ENCODE measurements at places on chromosomes 6 and 20.

- DNase-seq = peak; percentile 20
Observed at GRCh38 chr20:1467355-1468116, 887 bp upstream of the NSFL1C start.

DNA sequence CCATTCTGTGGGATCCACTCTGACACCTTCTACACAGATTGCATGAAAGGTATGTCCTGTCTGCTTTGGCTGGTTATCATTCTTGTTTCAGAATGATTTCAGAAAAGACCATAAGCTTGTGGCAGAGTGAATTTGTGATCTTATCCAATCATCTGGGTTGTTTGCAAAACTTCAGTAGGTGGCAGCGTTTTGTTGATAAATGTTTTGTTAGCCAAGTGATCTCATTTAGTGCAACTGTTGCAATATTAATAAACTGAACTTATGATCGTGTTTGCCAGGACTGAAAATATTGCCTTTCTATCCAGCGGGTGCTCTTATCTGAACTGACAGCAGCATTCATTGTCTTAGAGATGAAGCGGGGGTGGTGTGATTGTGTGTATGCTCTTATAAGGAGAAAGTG, 613.2 kb upstream of the NOX3 start:
- no peak for DNase-seq

GRCh38 chr20:20849161-20849560, 136.7 kb upstream of the RALGAPA2 start:
- no peak for DNase-seq

GRCh38 chr6:21263531-21264287, 329.8 kb upstream of the SOX4 start:
- DNase-seq = no peak

DNA sequence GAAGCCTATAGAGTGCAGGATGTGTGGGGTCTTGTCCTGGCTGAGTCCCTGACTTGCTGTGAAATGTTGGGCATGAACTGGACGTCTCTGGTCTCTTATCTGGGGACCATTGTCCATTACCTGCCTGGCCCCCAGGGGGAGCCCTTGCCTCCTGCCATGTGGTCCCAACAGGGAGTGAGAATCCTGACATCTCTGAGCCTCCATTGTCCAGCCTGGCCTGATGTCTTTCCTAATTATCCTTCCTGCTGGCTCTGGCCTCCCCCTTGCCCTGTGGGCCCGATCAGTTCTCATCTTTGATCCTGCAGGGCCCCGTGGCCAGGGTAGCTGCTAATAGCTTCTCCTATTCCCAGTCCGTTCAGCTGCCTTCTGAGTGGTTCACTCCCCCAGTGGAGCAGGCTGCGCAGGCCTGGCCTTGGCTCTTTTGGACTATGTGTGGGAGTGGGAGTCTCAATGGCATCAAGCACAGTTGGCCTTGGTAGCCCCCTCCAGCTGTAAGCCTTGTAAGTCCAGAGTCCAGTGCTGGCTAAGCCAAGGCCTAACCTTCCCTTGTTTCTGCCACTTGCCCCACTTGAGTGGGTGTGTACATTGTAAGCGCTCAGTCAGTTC, 77.9 kb upstream of the RALY start:
- DNase-seq = peak; percentile 58

DNA sequence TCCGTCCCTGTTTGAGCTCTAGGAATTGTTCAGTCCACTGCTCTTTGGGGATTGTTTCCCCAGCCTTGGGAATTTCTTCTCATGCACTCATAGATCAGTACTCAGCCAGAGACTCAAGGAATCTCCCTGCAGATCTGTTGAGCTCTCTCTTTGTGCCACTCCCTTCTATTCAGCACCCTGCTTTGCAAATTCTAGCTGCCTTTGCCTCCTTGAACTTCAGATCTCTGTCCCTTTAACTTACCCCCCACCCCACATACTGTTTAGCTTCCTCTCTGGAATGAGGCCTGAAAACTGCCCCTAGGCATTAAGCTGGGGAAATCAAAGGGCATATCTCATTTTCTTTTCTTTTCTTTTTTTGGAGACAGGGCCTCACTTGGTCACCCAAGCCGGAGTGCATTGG, 30.5 kb downstream of the QRSL1 start:
- no peak for DNase-seq

DNA sequence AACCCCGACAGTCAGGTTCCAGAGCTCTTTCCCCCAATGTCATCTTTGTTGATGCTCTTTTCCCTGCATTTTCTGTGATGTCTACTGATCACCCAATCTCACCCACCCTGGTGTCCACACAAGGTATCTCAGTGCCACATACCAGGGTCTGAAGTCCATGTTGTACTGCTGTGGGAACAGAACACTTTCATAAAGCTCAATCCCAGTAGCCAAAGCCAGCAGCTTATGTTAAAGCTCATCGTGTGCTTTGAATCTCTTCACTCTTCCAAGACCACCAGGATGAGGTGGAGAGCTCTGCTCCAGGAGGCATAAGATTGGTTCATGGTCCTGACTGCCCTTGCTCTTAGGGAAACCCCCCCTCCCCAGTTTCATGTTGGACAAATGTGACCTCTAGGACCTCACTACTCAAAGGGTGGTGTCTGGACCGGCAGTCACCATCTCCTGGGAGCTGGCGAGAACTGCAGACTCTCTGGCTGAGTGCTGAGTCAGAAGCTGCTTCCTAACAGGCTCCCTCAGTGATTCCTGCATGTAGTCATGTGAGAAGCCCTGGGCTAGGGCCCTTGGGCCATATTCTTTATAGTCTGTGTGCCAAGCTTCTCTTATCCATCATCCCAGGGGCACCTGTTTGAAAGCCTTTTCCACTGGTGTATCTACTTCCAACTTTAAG, 13.4 kb upstream of the CPNE5 start:
- no peak for DNase-seq

Measured in CD4-positive, alpha-beta T cell treated with Interleukin-12 subunit alpha and Interleukin-12 subunit beta, for 1 hour (primary cell).